ENCODE measurements at places on chromosomes 12 and 14.

DNA sequence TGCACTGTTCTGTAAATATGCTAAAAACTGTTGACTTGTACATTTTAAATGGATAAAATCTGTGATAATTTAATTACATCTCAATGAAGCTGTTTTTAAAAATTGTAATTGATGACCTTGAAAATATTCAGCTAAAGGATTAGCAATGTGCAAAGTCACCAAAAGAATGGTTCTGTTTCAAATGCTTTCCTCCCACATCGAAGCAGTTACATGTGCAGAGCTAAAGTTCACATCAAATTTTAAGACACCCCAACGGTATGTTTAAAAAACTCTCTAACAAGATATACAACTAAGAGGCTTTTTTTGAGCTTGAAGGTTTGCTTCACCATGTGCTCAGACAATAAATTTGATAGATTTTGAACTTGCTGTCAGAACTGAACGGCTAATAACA lies 114.6 kb upstream of the KRAS start:
- no peak for DNase-seq

GRCh38 chr14:99023371-99023770 lies 248.6 kb downstream of the BCL11B start:
- DNase-seq, result no peak

- DNase-seq, result no peak
These were observed 12.5 kb upstream of the FOXN3 start for GRCh38 chr14:89429199-89430181.

DNA sequence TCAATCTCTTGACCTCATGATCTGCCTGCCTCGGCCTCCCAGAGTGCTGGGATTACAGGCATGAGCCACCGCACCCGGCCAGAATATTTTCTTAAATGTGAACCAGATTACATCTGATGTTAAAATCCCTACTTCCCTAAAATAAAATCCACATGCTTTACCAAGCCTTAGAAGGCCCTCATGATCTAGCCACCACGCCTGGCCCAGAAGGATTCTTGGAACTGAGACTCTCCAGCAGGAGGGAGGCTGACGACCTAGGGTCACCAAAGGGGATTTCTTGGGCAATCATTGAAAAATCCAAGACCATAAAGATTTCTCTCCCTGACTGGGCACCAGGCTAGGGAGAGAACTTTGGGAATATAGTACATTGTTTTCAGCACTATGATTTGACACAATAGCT lies 25.2 kb upstream of the RASSF3 start:
- DNase-seq, result no peak

DNA sequence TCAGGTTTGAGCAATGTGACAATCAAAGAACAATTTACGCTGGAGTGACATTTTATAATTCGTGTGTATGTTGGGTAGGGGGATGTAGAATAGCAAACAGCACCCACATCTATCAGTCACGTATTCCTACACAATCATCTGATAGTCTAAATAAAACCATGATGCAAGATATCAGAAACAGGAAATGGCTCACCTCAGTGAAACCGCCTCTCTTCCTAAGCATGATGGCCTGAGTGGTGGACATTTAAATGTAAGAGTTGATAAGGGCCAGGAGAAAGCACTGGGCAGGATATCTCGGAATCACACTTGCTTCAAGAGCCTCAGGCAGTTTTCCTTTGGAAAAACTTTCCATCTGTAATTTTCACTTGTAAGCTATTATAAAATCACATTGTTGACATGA lies 128.2 kb downstream of the GRIP1 start:
- DNase-seq, result no peak

GRCh38 chr14:95319312-95320077 lies at the start of gene CLMN:
TSS of gene CLMN (minus strand) at chr14:95319908. CDS start at chr14:95319792, 116 bp downstream.
- no peak for DNase-seq

DNA sequence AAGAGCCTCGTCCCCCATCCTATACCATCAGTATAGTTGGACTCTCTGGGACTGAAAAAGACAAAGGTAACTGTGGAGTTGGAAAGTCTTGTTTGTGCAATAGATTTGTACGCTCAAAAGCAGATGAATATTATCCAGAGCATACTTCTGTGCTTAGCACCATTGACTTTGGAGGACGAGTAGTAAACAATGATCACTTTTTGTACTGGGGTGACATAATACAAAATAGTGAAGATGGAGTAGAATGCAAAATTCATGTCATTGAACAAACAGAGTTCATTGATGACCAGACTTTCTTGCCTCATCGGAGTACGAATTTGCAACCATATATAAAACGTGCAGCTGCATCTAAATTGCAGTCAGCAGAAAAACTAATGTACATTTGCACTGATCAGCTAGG lies 13.6 kb downstream of the ARHGAP5 start:
- DNase-seq, result no peak

Data from tibial nerve (tissue), 4 donors.